ENCODE measurements at places on chromosomes 7 and 10.

GRCh38 chr10:67852761-67853160 lies 14.8 kb upstream of the DNAJC12 start:
- DNase-seq, result no peak

- DNase-seq, result no peak
Observed at GRCh38 chr7:132192809-132193208, 383.5 kb downstream of the PLXNA4 start.

- no peak for DNase-seq
Observed at GRCh38 chr7:110871856-110872255, 219.1 kb upstream of the LRRN3 start.

DNA sequence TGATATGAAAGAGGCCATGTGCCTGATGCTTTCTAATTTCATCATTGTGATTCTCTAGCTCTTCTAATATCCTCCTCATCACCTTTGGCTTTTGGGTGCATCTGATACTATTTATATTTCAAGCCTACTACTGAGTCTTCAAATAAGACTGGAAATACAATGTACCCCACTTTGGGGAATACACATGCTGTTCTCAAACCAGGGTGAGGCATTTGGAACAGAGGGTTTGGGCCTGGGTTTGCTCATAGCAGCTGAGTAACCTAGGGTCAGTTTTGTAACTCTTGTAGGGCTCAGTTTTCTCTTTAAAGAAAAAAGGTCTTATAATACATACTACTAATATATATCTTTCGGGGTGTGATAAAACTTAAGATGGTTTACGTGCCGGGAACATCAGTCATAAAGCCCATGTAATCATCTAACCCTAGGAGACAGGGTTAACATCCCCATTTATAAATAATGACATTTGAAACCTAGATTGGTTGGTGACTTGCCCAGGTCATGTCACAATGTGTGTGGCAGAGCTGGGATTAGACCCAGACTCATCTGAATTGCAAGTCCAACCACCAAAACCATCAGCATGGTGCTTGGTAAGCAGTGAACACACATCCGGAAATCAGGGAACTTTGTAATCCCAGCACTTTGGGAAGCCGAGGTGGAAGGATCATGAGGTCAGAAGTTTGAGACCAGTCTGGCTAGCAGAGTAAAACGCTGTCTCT lies 23.0 kb downstream of the AKR1B15 start:
- no peak for DNase-seq

DNA sequence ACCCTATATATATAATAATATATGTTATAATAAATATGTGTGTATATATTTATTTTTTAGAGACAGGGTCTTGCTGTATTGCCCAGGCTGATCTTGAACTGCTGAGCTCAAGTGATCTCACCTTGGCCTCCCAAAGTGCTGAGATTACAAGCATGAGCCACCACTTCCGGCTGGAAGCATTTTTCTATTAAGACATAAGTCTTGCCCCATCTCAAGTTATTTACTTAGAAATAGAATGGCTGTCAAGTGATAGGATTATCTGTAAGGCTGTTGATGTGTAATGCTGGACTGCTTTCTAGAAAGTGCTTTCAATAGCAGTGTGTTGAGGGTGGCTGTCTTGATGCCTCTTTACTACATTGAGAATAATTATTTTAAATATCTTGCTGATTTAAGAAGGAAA lies 65.2 kb downstream of the ZMYND11 start:
- no peak for DNase-seq

- no peak for DNase-seq
Observed at GRCh38 chr10:129771991-129772431, 192.1 kb downstream of the EBF3 start.

DNA sequence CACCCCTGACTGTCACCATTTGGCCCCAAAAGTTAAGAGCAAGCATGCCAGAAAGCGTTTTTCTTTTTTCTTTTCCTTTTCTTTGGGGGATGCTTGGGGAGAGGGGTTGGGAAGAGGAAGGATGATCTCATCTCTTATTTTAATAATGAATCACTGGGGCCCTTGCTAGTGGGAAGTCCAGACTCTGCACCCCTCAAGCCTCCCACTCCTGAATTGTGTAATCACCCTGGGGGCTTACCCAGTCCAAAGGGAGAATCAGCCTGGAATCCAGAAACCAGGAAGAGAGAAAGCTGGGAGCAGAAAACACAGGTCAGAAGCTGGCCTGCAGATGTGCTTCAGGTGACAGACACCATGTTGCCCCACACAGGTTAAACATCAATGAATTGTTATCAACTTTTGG lies 14.7 kb upstream of the HABP2 start:
- DNase-seq, result no peak

- no peak for DNase-seq
Observed at GRCh38 chr7:74097937-74098614, 14.5 kb downstream of the LIMK1 start.

GRCh38 chr7:128726059-128726736 lies 13.0 kb upstream of the CALU start:
- no peak for DNase-seq

DNA sequence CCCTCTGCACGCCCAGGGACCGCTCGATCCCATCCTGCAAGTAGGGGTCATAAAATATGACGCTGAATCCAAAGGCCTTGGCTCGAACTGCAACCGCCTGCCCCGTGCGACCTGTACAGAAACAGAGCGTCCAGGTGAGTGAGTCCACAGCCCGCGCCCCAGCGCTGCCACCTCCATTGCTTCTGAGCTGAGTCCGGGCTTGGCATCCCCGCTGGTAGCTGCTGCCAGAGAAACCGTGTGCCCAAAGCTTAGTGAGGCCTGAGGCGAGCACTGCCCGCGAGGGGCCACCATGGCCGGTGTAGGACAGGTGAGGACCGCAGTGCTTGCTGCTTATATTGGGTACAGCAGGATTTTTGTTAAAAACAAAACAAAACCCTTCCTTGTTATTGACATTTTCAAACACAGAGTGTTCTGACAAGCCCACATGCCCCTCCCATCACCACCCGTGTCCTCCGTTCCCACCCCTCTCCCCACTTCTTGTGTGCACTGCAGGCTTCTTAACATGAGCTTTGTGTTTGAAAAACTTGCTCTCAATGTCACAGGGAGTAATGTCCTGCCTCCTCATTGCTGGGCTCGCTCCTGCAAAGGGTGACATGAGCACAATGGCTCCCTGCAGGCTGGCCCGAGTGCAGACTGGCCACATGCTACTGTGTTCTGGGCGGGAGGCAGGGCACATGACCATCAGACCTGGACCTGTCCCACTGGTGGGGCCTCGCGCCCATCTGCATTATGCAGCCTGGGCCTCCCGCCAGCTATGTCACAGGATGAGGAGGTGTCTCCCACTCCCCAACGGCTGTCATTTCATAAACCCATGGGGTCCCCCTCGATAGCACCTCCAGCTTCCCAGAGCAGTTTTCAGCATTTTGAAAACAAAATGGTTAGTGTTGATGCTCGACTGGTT lies 52.9 kb downstream of the ZRANB1 start:
- DNase-seq, result peak; percentile 14

DNA sequence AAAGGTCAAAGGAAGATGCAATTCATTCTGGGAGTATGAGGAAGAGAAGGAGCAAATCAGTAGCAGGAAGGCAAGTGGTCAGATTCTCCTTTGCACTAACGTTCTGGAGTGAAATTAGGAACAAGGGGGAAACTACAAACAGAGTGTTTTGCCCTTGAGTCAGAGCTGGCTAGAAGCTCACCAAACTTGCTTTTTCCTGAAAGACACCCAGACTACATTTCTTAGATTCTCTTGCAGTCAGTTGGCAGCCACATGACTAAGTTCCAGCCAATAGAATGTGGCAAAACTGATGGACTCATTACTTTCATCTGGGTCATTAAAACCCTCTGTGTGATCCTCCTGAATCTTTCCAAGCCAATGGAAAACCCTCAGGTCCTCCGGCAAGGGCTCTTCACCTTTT lies 18.6 kb upstream of the DLX5 start:
- DNase-seq, result no peak

DNA sequence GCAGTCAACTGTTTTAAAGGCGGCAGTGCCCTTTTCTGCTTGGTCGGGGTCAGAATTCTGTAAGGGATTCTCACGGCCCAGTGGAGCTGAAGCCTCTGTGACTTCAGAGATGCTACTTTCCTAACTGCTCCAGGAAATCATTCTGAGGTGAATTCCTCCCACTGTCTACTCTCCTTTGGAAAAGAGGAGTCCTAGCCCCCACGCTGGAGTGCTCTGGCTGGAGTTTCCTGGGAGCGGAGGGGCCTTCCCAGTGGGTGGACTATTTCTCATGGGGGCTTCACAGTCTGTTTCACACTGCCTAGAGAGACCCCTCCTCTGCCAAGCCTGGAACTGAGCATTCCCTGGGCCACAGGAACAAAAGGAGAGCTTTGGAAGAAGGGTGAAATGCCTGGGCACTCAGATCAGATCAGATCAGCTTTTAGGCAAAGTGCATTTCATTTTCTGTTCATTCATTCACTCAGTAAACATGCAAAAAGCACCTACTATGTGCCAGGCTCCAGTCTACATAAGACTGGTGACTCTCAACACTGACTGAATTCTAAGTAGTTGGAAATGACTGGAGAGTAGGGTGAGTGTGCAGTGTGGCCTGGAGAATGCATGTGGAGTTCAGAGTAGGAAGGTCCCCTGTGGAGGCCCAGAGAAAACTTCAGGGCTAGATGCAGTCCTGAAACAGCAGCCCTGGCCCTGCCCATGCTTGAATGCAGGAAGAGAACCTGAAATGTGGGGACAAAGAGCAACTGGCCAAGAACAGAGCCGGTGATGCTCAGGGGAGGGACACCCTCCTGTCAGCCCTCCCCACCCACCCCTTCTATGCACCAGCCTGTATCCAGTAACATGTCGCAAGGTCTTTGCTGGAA lies 12.2 kb downstream of the ZNF488 start:
- no peak for DNase-seq
